Dorsolateral prefrontal cortex (tissue), 122 donors: ENCODE measurements at places on chromosomes 1 and 21.
A peak's percentile ranks its signal among the peaks of the same experiment; 100 is the strongest.

DNA sequence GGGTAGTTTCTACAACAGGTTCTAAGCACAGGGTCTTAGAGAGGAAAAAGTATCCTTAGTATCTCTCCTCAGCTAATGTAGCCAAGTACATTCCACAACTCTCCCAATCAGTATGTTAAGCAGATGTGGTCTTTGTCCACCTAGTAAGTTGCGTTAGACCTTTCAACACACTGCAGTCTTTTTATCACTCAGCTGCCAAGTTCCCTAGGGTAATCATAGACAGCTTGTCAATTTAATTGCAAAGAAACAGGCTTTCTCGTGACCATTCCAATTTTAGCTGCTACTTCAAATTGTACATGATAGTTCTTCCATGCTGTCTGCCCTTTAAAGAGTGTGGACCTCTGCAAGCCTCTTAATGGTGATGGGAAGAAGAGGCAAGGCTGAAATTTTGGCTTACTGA lies 211.8 kb upstream of the PKN2 start:
- no peak for DNase-seq

DNA sequence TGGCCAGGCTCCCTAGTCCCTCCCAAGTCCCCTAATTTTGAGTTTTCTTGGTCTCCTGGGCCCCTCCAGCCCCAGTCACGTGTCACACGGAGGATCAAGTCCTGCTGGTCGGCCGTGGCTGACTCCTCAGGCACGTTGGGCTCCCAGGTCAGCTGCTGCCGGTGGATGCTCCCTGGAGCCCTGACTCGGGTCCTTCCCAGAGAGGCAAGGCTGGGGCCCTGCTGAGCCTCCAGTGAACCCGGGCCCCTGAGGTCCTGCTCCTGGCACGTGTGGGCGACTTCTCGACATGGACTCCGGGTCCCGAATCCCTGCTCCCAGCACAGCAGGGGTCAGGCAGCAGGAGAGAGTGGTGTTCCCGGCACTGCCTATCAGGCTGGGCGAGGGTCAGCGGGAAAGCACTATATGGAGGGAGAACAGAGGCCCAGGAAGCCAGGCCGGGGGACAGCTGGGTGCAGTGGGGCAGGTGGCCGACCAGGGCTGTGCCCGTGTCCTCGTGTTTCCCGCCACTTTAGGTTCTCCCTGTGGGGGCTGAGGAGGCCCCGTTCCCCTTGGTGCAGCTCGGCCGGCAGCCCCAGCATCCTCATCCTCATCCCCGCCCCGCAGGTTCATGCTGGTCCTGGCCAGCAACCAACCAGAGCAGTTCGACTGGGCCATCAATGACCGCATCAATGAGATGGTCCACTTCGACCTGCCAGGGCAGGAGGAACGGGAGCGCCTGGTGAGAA lies 13.2 kb downstream of the TMEM240 start:
- no peak for DNase-seq

GRCh38 chr1:239023732-239024360 lies 362.5 kb upstream of the CHRM3 start:
- no peak for DNase-seq

DNA sequence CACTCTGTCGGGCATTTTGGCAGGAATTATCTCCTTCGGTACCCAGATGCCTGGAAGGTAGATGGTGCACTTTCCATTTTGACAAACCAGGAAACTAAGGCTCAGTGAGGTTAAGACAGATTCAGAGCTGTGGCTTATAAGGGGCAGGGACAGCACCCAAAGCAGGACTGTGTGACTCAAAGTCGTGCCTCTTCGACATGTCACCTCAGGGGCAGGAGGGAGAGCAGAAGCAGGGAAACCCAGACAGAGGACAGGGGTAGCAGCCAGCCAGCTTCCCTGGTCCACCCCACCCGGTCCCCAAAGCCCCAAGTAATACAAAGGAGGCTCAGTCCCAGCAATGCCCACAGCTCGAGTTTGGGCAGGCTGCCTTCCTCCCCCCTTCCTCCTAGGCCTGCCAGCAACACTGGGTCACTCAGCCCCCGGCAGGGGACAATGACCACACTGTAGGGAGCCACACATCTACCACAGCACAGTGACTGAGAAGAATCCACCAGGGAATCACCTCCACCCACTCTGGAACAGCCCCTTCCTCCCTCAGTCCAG lies 2.5 kb downstream of the RHOC start:
- DNase-seq: peak; percentile 86

- DNase-seq: no peak
Measured at GRCh38 chr1:109984190-109984455, 442 bp upstream of the AHCYL1 start.

DNA sequence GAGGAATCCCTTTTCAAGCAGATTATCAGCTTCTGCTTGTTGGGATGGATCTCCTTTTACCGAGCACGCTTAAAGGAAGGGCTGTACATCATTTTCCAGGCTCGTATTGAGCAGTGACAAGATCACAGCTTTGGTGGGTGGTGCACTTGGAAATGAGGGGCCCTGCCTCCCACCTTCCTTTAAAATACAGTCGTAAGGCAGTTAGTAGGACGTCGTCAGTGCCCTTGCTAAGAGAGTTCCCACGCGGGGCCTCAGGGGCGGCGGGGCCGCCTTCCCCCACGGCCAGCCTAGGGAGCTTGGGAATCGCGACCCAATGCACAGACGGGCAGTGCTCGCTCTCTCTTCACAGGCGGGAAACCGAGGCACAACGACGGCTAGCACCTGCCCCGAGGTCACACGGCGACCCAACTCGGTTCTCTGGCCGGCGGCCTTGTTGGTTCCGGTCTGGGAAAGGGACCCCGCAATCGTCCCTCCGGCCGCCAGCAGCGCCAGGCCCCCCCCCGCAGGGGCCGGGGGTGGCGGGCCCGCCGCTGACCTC lies 58.6 kb downstream of the H3-3A start:
- DNase-seq: no peak

DNA sequence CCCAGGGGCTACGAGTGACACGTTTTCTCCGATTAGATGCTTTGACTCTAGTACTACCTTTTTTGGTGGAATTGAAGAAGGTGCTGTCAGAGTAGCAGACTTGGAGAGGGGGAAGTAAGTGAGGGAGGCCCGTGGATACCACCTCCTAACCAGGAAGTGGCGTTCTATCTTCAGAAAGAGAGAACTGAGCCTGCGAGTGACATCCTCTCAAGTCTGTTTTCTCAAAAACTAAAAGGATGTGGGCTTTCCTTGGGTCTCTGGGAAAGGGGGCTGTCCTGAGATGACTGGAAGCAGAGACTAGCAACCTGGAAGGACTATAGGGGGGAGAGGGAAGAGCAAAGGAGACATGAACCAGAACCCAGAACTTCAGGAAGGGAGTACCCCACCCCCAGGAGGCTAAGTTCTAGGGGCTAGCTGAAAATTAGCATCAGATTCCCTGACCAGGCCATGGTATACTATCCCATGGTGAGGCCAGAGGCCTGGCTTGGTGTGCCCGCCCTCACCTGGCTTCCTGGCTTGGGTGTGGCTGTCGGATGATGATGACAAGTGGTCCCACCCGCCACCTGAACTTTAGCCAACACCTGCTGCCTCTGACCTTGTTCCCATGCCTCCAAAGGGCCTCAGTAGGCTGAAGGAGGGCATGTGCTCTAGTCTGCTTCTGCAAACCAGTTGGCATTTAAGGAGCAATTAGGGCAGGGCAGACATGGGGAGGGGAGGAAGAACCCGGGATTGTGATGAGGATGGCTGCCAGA lies 49.1 kb downstream of the ATP2B4 start:
- DNase-seq: no peak
